ENCODE measurements at places on chromosomes 6 and 20. TPM values are rescaled to one million over a fixed set of nuclear protein-coding genes. Genes with fewer than 3 reads are reported as not detected.
A peak's percentile ranks its signal among the peaks of the same experiment; 100 is the strongest.

DNA sequence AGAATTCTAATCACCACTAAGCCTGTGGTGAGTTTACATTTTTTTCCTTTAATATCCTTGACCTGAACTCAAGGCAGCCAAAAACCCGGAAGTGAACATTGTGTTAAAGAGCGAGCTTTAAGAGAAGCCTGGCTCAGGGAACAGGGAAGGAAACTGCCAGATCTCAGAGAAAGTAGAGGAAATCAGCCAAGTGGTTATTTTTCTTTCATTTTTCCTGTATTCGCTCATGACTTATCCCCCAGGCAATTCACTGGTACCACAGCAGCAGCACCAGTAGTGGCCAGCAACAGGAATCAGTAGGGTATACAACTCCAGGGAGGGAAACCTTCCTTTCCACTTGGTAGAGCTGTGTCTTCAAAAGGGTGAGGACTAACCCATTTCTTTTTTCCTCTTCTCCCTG lies 89.6 kb upstream of the HMGCLL1 start:
- DNase-seq = no peak

THBS2 gene
- 0.13 TPM for total RNA-seq

HLA-DMB gene
- 4.5 TPM for total RNA-seq

DNA sequence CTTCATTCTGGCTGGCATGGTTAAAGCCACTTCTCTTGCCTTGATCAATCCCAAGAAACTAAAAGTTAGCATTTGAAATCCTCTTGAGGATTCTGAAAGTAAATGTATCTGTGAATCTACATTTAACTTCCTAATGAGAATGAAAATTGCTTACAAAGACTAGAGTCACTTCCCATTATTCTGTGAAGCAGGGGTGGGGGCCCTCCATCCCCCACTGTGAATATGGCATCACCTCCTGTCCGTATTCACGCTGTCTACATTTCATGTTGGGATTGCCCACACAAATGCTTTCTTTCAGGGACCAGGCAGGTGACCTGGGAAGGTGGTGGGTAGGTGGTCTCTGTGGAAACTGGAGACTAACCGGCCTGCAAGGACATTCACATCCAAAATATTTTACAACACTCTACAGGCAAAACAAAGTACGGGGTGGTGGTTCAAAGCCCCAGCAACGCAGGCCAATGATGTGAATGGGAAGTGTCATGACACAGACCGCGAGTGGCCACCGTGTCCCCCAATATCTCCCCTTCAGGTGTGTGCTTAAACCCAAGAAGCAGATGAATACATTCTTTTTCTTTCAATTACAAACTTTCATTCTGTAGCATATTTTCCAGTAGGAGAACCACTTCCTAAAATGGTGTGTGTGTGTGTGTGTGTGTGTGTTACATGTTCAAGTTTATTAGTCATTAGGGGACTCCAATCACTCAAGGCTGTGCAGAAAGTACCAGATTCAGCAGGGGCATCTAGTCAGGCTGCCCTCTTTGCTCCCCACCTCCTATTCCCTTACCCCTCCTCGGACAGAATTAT lies 132.2 kb downstream of the PRND start:
- DNase-seq = no peak

RFX6 gene
- not detected for total RNA-seq

COL10A1 gene
- not detected for total RNA-seq

DNA sequence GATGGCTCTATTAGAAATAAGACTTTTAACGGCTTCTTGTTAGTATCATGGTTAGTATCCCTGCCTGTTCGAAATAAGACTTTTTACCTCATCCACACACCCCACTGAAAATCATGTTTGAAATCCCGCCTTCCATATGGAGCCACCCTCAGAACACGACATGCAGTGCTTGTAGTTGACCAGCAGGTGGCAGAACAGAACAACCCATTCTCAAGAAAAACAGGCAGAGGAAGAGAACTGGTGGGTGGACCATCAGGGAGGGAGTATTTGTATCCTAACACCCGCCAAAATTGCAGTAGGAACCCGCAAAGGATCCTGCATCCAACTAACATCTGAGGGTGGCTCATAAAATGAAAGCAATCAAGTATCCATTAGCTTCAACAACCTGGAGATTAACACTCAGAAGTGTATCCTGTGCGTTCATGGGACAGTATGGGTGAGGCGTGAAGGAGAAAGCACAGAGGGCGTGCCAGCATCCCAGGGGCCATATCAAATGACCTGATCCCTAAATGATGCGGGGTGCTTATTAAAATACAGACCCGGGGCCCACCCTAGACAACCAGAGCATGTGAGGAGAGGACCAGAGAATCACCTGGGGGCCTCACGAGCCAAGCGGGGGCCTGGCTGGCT lies 89.6 kb upstream of the NHSL1 start:
- DNase-seq = peak; percentile 74

DNA sequence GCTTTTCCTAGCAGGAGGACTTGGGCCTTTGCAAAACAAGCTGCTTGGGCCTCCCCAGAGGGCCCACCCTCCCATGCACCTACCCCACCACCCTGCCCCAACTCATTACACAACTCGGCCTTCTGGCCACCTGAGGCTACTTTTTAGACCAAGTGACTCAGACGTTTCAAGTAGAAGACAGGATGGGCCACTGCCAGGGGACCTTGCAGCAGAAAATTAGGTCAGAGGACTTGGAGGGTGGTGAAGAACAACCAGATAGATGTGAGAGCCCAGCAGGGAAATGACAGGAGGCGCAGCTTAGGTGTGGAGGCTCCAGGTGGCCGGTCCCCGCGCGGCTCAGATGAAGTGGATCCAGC lies 1.4 kb downstream of the PPP1R3D start:
- no peak for DNase-seq

GRCh38 chr6:84752118-84752850 lies 12.1 kb downstream of the TBX18 start:
- DNase-seq = no peak

PNPLA1 gene
- not detected for total RNA-seq

DNA sequence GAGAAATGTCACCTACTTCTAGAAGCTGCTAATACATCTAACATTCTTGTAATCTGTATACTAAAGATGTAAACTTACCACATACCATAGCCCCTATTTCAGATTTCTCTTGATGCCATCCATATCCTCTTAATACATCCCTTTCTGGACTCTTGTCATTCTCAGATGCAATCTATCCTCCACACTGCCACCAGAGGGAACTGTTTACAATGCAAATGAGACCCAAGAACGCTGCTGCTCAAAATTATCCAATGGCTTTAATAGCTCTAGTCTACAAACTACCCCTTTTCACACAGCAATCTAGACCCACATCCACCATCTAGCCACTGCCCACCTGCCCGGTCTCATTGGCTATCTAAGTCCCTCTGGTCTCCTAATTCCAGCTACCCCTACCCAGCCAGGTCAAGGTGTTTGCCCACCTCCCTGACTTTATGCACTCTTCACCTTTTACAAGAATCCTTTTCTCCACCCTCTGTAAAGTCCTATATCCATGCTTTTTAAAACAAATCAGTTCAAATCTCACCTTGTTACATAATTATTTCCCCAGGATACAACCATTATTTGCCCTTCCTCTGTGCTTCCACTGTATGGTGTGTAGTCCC lies 14.8 kb downstream of the FAXC start:
- peak; percentile 66 for DNase-seq

DNA sequence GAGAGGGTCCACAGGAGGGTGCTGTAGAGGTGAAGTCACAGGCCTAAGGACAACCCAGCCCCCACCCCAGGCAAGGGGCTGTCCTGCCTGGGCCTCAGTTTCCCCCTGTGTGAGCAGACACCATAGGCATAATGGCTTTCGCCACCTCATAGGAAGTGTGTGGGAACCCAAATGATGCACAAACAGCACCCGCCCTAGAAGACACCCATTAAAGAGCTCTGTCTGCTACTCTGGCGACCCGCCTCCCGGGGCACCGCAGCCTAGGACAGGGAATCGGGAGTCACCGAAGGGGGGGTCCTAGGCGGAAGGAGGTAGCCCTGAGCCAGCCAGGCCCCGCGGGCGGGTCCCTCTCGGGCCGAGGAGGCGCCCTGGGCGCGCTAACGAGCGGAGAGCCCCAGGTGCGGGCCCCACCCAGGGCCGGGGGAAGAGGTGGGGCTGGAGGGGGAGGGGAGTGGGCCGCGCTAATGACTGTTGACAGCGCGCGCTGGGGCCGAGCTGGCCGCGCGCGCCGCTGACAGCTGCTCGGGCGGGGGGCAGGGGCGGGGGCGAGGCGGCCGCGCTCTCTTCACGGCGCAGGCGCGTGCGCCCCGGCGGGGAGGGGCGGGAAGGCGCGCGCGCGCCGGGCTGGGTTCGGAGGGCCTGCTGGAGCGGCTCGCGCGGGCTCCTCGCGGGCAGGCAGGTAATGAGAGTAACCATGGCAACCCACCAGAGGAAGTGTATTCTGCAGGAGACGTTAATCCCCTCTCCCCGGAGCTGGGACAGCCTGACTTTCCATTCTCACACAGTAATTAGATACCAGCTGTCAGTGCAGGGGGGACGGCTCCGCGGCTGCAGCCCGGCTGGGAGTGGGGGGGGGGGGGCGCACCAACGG lies 48.9 kb downstream of the NOL4L start:
- peak; percentile 97 for DNase-seq

GRCh38 chr20:57682184-57683101 lies 27.4 kb downstream of the PMEPA1 start:
- DNase-seq = no peak

VWA7 gene
- 0.34 TPM for total RNA-seq

- peak; percentile 16 for DNase-seq
Observed at GRCh38 chr6:53103993-53104675, 38.9 kb downstream of the FBXO9 start.

GRCh38 chr6:37175332-37176267 lies 5.6 kb downstream of the PIM1 start:
- no peak for DNase-seq

SMAP1 gene
- 36.5 TPM for total RNA-seq

LTB gene
- 0.15 TPM for total RNA-seq

- DNase-seq = no peak
Observed at GRCh38 chr20:50325215-50325614, 134.6 kb downstream of the CEBPB start.

- DNase-seq = no peak
Observed at GRCh38 chr6:167817729-167818128, 9.0 kb upstream of the AFDN start.

GRCh38 chr6:100913400-100914276 lies 32.5 kb upstream of the ASCC3 start:
- DNase-seq = peak; percentile 73

DNA sequence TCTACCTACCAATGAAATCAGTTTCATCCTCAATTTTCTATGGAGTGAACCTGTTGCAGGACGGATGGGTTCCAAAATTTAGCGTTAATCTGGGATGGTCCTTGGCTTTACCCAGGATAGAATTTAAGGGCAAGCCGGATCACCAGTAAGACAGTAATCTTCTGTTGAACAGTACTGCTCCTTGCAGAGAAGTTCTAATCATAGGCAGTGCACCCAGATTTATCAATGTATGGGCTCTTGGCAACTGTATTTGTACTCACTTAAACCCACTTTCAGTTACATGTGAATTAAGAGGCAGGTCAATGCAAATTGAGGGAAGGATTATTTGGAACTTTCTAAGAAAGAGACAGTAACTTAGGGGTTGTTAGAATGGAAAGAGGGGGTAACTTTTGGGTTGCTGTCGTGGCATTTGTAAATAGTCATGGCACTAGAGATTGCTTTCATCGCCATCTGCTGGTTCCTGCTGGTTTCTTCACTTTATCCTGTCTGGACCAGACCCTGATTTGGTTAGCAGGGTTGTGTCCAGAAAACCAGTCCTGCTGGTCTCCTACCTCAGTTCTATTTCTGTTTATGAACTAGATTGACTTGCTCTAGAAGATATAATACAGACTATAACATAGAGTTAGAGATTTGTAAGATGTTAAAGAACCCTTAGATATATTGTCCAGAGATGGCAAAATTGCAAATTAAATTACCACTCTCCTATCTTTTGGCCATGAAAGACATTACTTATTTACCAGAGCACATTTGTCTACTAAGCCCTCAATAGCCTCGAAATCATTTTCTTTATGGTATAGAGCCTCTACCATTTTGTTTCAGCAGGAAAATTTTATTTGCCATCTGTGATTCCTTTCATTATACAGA lies 646.3 kb downstream of the UTRN start:
- DNase-seq = peak; percentile 49

GRCh38 chr20:46215913-46216707 lies 92.2 kb downstream of the CDH22 start:
- DNase-seq = peak; percentile 87

GRCh38 chr20:4102381-4102780 lies 87.0 kb upstream of the RNF24 start:
- DNase-seq = no peak

DNA sequence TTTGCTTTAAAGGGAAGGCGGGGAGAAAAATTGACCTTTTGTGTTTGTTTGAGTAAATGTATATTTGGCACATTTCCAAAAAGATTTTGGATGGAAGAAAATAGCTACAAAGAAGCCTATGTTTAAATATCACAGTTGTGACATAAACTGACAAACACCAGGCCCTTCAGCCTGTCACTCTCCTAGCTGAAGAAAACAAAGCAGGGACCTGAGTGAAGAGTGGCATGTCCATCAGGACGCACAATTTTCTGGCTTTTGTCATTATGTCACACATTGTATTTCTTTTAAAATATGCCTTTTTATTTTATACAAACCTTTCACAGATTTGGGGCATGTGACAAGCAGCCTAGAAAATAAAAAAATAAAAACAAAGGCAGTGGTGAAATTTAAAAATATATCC lies 241.2 kb downstream of the OGFRL1 start:
- DNase-seq = no peak

Data from neural progenitor cell (in vitro differentiated cells).